NCI-H1694 (cell line): ENCODE measurements at places on chromosomes 1 and 21.

DNA sequence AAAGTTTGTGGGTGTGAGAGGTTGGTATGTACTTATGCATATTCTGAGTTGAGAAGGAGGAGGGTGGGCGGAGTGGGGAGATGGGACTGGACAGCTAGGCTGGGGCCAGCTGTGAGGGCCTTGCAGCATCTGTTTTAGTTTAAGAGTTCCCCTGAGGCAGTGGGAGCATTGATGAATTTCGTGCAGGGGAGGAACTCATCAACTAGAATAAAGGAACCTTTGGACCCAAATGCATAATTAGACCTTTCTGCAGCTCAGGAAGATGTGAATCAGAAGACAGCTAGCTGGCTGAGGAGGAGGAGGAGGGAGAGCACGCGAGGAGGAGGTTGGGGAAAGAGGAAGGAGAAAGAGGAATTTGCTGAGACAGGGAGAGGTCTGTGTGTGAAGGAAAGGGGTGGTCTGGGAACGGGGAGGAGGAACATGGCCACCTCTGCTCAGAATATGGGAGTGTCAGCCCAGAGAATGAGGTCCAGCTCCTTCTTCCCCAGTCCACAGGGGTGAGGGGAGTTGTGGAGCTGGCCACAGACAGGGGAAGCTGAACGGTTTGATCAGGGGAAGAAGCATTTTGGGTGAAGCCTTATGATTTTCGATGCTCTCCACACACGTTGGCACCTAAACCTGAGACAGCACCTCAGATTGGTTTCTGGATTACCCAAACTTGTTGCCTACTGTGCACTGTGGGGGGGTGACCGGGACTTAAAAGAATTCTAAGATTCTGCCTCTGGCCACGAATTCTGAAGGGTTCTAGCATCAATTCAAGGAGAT, 27.7 kb downstream of the MYOG start:
- no peak for DNase-seq

DNA sequence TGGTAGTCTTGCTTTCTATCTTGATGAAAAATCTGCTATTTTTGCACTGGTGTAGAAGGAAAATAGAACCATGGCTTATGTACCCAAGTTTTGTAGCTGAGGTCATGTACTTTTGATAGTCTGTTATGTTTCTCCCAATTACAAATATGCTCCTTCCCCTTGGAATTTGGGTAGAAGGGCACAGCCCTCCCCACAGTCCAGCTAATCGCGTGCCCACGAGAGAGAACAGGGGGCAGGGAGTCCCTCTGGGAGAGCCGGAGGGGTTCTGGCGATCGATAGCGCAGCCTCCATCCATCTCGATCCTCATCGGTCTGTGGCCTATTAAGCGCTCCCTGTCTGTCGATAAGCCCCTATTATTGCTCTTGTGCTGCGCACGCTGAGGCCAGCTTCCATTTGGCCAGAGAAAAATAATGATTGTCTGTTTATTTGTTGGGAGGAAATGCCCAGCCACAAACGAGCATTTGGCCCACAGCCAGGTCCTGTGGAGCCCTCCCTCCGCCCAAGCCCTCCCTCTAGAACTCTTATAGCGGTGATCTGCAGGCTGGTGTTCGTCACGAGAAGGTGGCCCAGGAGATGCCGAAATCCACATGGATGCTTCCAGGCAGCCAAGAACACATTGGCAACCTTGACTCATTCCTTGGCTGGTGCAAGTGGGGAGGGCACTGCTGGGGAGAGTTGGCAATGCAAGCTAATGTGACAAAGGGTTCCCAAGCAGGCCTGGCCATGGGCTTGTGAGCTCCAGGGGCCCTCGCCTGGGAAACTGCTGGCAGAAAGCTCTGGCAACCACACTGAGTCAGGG, 134.7 kb upstream of the TNR start:
- no peak for DNase-seq

- DNase-seq, result no peak
Measured at GRCh38 chr1:228736844-228737445, 1.7 kb downstream of the RHOU start.

DNA sequence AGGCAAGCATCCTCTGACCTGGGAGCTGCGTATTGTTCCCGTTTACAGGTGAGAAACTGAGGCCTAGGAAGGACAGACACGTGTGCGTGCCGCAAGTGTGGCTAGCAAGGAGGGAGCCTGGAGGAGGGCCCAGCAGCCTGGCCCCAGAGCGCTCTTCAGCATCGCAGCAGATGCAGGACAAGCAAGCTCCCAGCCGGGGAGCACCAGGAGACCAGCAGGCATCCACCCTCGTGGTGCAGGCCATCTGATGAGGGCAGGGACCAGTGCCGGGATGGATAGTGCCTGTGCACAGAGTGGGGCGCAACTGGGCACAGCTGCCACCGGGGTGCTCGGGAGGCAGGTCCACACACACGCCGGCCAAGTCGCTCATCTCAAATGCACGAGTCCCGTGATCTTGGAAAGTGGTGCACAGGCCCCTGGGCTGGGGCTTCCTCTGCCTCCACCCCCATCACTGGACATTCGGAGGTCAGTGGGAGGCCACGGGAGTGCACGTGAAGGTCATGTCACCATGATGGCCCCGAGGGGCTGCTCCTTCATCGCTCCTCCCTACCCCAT, 55.1 kb downstream of the COL18A1 start:
- no peak for DNase-seq

- no peak for DNase-seq
Measured at GRCh38 chr21:39137248-39138178, 45.7 kb downstream of the PSMG1 start.

DNA sequence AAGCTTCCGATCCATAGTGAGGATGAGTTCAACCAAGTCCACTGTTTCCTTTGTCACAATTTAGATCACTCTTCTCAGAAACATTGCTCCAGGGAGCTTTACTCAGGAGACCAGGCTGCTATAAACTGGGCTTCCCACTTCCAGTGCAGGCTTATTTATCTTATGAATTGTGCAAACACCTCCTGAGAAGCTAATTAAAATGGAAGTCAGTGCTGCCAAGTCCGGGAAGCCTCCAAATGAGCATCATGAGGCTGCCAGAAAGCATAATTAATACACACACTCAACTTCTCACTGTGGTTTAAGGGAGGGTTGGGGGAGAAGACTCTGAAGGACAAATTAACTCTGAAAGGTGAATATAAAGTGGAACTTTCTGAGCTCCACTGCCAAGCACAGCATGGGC, 145.0 kb upstream of the SGIP1 start:
- no peak for DNase-seq
